Breast epithelium (tissue), 4 donors: ENCODE measurements at places on chromosomes 1 and 21. TPM values are rescaled to one million over a fixed set of nuclear protein-coding genes. Genes with fewer than 3 reads are reported as not detected.

Gene FOXO6
- 1.3 TPM for total RNA-seq

Gene OR2AK2
- total RNA-seq, result not detected

Gene TMIGD3
- 14.6 TPM for total RNA-seq

GRCh38 chr1:11176081-11176706 lies 13.0 kb upstream of the ANGPTL7 start:
- DNase-seq, result no peak

DNA sequence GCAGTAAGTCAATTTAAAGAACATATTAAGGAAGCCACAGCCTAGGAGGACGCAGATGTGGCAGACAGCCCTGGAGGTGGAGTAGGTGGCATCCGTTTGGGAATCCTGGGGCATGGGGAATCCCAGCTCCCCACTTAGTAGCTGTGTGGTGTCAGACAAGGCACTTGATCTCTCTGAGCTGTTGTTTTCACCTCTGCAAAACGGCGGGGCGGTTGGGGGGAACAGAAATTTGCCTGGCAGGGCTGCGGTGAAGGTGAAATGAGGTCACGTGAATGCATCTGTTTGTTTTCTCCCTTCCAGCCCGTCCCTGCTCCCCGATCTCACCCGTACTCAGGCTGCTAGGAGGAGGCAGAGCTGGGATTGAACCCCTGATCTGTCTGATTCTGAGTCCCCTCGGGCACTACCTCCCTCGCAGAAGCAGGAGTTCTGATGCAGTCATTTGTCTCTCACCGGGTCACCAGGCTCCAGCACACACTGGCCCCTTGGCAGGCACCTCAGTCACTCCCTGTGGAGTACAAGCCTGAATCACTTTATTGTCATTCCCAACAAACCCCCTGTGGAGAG lies 2.2 kb upstream of the LAPTM5 start:
- no peak for DNase-seq

DNA sequence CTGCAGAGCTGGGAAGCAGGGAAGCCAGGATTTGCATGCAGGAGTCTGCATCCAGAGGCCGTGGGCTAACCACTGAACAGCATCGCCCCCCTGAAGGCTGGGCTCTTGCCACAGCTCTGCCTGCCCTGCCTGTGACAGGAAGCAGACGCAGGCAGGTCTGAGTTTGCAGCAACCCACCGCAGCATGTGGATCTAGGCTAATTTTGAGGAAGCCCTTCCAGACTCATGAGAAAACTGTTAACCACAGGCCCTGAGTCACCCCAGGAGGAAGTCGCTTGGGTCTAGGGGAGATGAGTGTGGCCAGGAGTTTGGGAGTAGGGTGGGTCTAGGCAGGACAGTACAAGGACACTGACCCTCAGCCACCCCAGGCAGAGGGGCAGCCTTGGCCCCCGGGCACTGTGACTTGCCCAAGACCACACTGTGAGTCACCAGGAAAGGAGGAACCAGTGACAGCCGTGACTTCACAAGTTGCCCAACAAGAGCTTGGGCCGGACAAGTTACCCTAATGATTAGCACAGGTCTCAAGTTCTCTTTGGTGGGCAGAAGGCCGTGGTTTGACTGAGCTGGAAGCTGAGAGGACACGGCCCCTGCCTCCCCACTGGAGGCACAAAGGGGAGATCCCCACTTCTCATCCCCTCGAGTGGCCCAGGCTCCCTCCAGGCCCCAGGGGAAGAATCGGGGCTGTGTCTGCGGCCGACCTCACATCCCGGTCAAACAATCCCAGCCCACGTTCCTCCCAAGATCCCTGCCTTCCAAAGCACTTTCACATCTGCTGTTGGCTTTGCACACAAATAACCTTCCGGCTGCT lies 826 bp downstream of the LAPTM5 start:
- DNase-seq, result peak; percentile 37

- no peak for DNase-seq
Observed at GRCh38 chr1:241081473-241081872, 275.5 kb downstream of the RGS7 start.

DNA sequence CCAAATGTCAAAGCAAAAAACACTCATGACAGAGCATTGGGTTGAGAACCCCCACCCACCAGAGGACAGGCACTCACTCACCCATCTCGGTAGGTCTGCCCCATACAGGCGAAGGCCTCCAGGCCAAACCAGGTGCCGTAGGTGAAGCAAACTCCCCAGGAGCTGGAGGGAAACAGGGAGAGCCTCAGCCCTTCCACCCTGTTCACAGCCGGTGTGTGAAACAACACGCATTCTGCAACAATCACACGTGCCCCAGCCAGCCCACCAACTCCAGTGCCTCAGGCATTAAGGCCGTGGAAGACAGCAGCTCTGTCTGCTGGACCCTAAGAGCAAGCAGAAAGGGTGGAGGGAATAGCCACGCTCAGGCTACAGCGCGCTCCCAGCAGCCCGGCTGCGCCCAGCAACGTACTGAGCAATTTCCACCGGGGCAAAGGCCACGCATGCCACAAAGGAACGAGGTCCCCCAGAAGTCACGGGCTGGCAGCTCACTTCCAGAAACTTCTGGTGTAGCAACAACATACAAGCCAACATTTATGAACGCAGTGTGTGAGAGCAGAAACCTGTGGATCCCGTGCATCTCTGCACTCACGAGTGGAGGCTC lies 11.4 kb upstream of the SPATC1L start:
- peak; percentile 31 for DNase-seq

DNA sequence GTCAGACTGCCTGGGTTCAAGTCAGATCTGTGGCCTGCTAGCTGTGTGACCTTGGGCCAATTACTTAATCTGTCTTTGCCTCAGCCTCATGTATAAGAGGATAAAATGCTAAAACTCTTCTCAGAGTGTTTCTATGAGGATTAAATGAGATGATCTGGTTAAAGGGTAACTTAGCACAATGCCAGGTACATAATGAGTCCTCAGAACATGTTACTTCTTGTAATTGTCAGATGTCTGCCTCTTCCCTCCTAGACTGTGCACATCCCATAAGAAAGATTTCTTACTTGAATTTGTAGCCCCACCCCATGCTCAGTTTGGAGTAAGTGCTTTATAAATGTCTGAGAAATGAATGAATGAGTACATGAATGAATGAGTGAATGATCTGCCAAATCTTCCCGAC lies 34.6 kb upstream of the HIVEP3 start:
- DNase-seq, result no peak

DNA sequence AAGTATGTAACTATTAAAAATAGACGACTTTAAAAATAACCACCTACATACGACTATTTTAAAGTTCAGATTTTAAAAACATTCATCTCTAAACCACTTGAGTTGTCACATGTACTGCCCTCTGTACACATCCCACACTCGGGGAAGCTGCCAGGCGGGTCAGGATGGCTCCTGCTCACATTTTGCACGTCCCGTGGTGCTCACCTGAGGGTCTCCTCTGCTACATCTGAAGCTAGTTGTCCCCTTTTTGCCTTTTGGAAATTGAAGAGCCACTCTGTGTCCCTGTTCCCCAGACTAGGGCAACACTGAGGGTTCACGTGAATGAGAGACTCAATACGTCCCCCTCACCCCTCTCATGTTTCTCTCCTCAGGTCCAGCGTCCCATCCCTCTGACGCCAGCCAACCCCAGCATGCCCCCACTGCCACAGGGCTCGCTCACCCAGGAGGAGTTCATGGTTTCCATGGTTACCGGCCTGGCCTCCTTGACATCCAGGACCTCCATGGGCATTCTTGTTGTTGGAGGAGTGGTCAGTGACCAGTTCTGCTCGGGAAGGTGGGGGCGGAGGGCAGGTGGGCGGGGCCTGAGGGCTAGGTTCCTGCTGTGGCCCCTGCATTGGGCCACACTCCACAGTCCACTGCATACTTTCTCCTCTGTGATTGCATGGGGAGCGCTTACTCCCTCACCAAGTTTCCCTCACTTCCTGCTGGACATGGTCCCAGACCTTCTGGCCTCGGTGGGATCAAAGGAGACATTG lies 13.0 kb upstream of the MIIP start:
- no peak for DNase-seq
